ENCODE measurements at places on chromosomes 3 and 15.

DNA sequence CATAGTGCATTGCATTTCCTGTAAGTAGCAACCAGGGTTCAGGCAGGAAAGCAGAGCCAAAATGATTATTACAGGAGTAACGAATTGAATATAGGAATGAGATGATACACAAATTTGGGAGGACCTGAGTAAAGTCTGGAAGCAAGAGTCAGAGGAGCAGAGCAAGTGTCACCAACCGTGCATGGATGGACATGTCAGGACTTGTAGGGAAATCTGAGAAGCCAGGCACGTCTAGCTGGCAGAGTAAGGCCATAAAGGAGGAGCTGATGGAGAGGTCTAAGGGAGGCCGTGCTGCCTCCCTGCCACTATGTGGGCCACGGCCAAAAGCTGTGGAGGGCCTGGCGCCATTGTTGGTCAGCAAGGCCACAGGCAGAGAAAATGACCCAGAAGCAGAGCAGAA, 22.4 kb downstream of the GJD2 start:
- DNase-seq, result no peak

- DNase-seq, result no peak
Observed at GRCh38 chr3:160707187-160707794, 30.3 kb downstream of the ARL14 start.

DNA sequence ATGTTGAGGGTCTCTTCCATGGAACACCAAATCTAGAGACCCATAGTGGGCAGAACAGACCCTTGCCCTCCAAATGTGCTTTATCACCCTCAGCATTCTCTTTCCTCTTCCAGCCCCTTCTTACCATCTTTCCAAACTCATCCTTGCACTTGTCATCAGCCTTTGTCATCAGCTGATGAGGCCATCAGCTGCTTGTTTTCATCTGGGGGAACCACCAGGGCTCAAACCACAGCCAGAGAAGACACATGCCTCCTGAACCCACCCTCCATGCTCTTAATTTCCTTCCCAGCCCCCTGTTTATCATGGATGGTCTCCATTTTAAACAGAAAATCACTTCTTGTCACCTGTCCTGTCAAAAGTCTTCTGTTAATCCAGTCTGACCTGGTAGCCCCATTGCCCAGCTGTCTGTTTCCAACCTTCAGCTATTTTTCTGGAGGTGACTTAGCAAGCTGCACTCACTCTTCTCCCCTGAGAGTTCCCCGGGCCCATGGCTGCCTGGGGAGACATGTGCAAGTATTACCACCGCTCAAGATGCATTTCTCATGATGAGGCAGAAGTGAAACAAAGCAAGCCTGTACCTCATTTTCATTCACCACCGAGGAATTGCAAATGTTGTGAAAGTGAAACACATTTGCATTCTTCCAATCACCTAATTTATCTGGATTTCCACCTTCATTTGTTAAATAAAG, 14.7 kb upstream of the SYNM start:
- DNase-seq, result no peak

- no peak for DNase-seq
Observed at GRCh38 chr3:142987707-142988106, 13.7 kb upstream of the U2SURP start.

DNA sequence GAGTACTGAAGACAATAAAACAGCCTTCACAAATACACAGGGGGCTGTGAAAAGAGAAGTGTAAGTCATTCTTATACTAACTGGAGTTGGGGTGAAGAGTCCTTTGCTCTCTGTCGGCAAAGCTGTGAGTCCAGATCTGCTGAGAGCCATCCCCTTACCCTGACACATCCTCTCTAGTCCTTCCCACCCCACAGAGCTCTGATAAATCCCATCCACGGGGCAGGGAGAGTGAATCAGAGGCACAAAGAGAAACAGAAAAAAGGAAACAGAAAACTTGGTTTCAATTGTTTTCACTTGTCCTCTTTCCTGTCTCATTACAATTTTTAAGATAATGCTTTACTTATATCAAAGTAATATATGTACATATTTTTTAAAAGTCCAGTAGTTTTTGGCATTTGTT, 18.2 kb upstream of the ZNF639 start:
- no peak for DNase-seq

GRCh38 chr3:30290479-30290878, 315.9 kb upstream of the TGFBR2 start:
- no peak for DNase-seq

DNA sequence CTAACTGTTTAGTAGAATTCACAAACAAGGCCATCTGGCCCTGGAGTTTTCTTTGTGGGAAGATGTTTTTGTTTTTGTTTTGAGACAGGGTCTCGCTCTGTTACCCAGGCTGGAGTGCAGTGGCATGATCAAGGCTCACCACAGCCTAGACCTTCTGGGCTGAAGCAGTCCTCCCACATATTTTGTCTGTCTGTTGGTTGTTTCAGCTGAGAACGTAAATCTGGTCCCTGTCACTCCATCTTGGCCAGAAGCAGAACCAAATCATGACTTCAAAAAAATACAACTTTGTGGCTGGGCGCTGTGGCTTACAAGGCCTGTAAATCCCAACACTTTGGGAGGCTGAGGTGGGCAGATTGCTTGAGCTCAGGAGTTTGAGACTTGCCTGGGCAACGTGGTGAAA, 27.1 kb downstream of the MRAS start:
- DNase-seq, result no peak

- no peak for DNase-seq
Observed at GRCh38 chr15:68252925-68253534, 23.5 kb upstream of the CLN6 start.

GRCh38 chr3:8872261-8872660, 91.0 kb downstream of the RAD18 start:
- DNase-seq, result no peak

GRCh38 chr3:58604031-58604430, 26.8 kb upstream of the FAM107A start:
- no peak for DNase-seq

GRCh38 chr3:124639406-124640237, 90.6 kb upstream of the UMPS start:
- no peak for DNase-seq

DNA sequence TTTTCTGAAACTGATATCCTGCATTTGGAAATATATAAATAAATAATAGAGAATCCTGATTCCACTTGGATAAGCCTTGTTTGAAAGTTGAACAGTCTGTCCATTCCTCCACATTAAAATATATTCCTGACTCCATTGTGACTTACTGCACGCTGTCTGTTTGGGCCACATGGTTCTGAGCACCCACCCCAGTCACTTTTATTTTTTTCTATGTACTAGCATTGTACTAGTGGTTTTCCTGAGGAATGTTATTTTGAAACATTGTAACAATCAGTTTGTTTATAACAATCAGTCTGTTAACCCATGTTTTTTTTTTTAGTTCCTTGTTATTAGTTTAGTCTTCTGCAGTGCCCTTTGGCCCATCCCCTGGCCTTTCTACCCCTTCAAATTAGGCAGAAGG, 87.4 kb upstream of the CCNL1 start:
- no peak for DNase-seq

GRCh38 chr3:63043631-63044030, 168.4 kb upstream of the CADPS start:
- DNase-seq, result no peak

DNA sequence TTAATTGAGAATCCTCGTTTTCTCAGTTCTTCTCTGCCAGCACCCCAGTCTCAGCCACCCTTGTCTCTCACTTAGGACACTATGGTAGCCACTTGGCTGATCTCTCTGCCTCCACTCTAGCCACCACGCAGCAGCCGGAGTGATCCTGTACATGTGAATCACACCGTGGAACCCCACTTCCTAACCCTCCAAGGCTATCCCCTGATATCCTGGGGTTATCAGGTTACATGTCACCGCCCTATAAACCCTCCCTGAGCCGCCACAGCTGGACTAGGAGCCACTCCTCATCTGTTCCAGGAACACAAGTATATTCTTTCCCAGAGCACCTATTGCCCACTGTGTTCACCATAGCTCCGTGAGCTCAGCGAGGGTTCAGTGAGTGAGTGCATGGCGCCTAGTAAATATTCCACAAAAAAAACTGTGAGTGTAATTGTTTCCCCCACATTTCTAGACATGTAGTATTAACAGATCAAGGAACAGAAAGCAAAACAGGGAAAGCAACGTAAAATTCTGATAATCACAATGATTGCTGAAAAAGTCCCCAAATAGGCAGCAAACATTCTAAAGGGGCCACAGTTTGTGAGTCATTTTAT, 661 bp upstream of the PARP14 start:
- no peak for DNase-seq

- no peak for DNase-seq
Observed at GRCh38 chr3:176587089-176587488, 610.2 kb downstream of the TBL1XR1 start.

- no peak for DNase-seq
Observed at GRCh38 chr15:57611123-57611522, 19.4 kb downstream of the MYZAP start.

DNA sequence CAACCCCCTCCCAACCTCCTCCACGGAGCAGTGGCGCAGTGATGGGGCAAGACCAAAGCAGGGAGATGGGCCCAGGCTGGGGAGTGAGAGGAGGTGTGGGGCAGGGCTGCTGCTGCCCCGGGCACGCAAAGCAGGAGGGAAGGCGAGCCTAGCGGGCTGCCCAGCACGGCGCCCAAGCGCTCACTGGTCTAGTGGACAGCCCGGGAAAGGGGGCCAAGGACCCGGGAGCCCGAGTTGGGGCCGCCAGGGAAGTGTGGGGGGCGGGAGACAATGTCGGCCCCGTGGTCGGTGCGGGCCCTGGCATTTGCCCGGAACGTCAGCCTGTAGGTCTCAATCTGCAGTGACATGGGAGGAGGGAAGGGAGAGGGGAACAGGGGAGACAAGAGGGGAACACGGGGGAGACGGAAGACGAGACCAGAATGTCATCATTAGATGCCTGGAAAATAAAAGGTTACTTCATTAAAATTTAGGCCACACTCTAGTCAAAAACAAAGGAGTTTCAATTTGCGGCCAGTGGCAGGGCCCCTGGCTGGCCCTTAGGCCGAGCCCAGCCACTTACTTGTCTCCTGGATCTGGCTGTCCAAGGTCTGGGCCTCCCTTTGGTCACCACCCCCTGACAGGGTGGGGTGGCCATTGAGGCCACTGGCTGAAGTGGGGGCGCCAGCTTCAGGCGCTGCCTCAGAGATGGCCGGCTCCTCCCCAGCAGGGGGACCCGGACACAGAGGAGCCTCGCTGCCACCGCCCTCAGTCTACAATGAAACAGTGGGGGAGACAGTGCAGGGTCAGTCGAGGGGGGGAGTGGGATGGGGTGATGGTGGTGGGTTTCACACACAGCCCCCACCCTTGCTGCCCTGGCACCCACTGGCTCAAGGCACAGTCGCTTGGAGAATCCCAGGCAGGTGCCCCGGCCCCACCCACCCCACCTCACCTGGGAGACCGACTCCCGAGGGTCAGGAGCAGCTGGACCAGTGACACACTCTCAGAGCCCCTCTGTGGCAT, 50.0 kb downstream of the DHX30 start:
- no peak for DNase-seq

- DNase-seq, result no peak
Observed at GRCh38 chr15:71677766-71678165, 132.6 kb upstream of the NR2E3 start.

- no peak for DNase-seq
Observed at GRCh38 chr3:58585994-58586393, 8.8 kb upstream of the FAM107A start.

DNA sequence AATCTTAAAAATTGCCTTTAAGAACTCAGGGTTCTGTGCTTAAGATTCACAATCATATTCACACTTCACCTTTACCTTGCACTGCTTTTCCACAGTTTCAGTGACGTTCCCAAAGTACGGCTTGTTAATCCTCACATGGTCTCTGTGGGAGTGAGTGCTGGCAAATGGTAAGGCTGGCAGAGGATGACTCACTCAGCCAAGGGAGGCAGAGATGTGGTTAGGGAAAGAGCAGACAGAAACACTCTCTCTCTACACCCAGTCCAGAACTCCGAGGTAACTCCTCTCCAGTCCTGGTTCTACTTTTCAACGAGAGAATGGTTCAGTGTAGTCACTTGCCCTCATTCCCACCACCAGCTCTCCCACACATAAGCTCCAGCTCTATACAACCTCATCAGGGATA, 33.1 kb downstream of the RASGRP1 start:
- DNase-seq, result no peak

DNA sequence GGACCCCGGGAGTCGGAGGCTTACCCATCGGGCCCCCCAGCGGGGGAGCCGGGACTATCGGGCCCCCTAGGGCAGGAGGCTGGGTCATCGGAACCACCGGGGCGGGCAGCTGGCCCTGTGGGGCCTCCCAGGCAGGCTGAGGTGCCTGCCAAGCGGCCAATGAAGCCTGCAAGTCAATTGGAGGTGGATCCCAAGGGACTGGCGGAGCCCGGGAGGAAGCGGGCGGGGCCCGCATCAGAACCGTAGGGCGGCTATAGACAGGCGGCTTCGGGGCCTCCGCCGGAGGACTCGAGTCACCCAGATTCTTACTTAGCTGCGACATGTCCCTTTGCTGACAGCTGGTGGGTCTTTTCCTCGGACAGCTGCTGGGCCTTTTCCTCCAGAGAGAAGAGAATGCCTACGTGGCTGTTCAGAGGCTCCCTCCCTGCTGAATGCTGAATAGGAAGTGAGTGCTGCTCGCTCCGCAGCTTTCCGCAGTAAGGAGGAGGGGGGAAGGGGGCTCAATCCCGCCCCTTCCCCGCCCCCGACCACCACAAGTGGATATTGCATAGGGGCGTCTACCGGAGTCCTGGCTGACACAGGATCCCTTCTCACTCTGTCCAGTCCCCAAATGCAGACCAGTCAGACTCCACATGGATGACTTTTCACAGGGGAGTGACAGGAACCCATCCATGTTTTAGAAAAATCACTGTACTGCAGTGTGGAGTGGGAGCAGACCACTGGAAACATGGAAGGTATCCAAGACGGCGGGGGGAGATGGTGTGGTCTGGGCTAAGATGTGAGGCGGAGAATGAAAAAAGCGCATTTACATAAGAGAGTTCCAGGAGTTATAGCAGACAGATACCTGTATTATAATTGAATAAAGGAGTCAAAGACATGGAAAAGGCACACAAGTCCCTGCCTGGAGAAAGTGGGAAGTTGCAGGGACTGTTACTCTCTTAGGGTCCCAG, at the start of gene MAGEL2:
Gene MAGEL2, minus strand, starts transcription at position 447 of the 950 bp plus-strand sequence. Its CDS starts 125 bp downstream, at position 322.
- DNase-seq, result no peak

DNA sequence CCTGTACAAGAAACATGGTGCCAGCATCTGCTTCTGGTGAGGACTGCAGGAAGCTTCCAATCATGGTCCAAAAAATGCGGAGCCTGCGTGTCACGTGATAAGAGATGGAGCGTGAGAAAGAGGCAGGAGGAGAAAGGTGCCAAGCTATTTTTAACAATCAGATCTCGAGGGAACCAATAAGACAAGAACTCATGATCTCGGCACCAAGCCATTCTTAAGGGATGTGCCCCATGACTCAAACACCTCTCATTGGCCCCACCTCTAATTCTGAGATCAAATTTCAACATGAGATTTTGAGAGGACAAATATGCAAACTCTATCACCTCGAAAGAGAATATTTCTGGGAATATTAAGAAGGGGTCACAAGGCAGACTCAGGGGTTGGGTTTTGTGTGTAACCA, 107.2 kb downstream of the PYDC2 start:
- DNase-seq, result no peak

GRCh38 chr3:114436182-114436581, 142.4 kb downstream of the TIGIT start:
- no peak for DNase-seq

- no peak for DNase-seq
Observed at GRCh38 chr3:45792516-45793172, 3.7 kb downstream of the SLC6A20 start.

Data from T-helper 17 cell (primary cell).